Cerebellar nuclear complex (tissue), 1 donor: ENCODE measurements at places on chromosomes 2 and 18.

- DNase-seq, result no peak
Measured at GRCh38 chr2:226115832-226116200, 683.8 kb downstream of the IRS1 start.

GRCh38 chr2:168178520-168179324 is 68.7 kb downstream of the STK39 start:
- no peak for DNase-seq

DNA sequence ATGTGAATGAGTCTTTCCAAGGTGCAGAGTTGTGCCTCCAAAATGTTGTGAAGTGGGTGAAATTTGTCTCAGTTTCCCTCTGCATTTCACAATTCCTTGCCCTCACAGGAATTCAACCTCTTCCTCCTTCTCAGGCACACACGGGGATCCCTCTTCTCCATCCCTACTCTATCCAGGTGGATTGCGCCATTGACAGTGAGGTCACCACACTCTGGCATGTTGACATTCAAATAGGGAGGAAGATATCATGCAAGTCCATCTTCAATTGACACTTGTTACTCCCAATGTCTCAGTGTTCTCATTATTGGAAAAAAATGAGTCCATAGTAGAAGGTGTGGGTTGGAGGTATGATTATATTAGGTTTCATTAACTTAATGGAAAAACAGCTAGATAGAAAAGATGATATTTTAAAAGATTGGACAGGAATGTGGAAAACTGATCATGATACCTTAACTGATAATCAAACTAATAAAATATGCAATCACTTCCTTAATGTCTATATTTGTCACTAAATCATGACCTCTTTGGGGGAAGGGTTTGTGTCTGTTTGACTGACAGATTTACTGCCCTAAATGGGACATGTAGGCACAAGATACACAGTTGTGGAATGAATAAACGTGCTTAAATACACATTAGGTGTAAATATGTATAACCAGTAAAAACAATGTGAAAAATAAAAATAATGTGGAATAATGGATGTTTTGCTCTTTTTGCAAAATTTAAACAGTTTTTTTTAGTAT is 213.8 kb upstream of the SLC8A1 start:
- DNase-seq, result no peak

DNA sequence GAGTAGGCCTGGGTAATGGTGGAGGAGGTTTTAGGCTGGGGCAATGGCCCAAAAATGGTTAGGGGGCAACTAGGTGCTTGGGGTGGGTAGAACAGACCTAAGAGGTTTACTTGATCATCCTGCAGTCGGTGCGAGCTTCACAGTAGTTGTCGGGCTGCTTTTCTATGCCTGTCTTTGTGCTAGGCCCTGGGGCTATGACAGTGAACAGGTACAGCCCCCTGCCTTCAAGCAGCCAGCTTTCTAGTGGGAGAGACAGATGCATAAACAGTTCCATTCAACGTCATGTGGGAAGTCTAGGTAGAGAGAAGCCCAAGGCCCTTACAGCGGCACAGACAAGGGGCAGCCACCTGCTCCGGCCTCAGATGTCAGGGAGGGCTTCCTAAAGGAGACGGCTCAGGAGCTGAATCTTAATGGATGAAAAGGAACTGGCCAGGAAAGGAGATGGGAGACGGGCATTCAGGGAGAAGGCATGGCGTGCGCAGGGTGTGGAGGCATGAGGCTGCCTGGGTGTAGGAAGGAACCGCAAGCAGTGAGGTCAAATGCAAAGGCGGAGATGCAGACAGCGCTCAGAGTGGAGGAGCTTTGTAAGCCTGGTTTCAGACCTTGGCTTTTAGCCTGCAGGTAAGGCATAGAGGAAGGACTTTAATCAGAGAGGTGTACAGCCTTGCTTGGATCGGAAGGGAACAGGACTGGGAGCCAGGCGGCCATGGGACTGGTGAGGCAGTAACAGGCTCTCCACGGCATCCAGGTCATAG is 6.0 kb downstream of the CTIF start:
- no peak for DNase-seq

- DNase-seq, result no peak
Measured at GRCh38 chr18:58491113-58491696, 137.7 kb downstream of the ALPK2 start.

DNA sequence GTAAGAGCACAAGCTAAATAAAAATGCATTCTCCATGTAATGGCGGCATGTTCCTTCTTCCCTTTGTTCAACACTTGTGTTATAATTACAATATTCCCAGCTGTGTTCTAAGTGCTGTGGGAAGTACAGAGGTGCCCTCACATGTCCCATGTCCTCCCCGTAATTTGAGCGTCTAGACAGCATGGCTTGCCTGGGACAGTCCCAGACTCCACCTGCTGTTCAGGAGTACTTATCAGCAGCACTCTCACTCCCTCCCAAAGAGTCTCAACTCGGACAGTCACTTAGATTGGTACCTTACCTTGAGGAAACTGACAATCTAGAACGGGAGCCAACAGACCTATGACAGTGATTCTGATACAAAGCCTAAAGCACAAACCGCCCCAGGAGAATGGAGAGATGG is 370.5 kb downstream of the EIPR1 start:
- DNase-seq, result no peak

DNA sequence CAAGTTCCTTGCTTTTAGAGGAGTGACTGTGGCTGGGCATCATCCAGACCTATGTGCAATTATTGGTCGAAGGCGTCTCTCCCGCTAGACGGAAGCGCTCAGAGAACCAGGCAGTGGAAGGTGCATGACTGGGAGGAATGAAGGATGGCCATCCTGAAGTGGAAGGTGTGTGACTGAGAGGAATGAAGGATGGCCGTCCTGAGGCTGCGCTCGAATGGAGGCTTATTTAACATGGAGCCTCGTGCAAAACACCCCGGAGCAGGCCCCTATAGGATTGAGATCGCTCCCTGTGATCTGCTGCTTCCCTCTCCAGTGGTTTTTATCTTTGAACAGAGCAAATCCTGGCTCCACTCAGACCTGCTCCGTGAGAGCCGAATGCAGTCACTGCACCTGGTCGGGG is 140.2 kb upstream of the ID2 start:
- no peak for DNase-seq

- no peak for DNase-seq
Measured at GRCh38 chr18:5237083-5237722, 40.1 kb upstream of the AKAIN1 start.

GRCh38 chr2:171018522-171018921 is 89.5 kb downstream of the GORASP2 start:
- DNase-seq, result no peak

GRCh38 chr18:47246027-47246971 is 5.2 kb downstream of the SKOR2 start:
- DNase-seq, result no peak

DNA sequence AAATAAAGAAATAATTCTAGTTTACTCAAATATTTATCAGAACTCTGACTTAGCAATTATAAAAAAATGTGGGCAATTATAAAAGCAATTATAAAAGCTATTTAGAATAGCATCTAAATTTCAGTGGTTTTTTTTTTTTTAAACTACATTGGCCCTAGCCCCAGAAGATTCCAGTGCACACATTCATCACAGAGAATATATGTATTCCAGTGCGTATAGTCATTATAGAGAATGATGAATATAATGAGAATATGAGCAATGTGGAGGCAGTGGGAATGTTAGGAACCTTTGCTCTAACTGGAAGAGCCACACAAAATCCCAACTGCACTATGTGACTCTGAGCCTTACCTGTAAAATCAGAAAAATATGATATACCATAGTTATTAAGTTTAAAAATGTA is 10.5 kb downstream of the MAP3K2 start:
- DNase-seq, result no peak

DNA sequence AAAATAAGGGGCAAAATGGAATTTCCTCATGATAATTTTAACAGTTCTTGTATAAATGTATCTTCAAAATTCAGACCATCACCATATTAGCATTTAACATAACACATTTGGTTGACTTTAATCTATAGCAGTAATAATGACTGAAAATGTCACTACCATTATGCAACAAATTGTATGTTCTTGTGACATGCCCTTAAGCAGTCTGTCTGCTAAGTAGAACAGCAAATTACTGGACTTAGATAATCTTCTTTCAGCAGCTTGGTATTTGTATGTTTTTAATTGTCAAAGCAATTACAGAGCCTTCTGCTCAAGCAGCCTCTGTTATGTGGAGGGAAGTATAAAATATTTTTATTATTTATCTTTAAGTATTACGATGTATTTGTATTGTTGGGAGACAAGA is 214.3 kb upstream of the NXPH2 start:
- no peak for DNase-seq

GRCh38 chr2:113078350-113078839 is 10.6 kb downstream of the IL1F10 start:
- DNase-seq, result no peak

GRCh38 chr18:62555135-62555534 is 32.3 kb downstream of the ZCCHC2 start:
- DNase-seq, result no peak

GRCh38 chr2:72494392-72494791 is 331.4 kb downstream of the EXOC6B start:
- DNase-seq, result no peak

DNA sequence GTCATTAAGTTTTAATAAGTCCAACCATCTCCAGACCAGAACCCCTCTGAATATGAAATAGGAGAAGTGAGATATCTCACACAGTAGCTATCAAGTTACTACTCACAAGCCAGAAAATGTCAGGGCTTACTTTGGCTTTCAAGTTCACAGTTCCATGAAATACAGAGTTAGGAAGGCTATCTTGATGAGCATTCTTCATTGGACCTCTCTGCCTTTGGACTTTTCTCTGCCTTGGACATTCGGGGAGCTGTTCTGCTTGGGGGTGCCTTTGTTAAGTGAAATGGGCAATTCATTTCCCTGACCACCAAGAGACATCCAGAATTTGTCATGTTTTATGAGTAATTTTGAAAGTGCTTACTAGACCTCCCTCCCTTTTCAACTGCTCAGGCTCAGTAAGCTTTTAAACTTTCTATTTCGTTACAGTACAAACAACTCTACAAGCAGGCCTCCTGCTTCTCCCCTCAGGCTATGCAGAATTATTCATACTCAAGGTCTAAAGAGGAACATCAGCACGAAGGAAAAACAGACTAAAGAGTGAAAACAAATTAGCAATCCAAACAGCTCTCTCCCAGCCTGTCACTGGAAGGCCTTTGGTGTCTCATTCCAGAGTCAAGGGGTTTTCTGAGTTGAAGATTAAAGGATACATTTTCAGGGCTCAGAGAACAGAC is 95.3 kb downstream of the MREG start:
- no peak for DNase-seq

- no peak for DNase-seq
Measured at GRCh38 chr2:152251211-152251610, 75.6 kb upstream of the STAM2 start.
